ENCODE measurements at places on chromosomes 13 and 19.

DNA sequence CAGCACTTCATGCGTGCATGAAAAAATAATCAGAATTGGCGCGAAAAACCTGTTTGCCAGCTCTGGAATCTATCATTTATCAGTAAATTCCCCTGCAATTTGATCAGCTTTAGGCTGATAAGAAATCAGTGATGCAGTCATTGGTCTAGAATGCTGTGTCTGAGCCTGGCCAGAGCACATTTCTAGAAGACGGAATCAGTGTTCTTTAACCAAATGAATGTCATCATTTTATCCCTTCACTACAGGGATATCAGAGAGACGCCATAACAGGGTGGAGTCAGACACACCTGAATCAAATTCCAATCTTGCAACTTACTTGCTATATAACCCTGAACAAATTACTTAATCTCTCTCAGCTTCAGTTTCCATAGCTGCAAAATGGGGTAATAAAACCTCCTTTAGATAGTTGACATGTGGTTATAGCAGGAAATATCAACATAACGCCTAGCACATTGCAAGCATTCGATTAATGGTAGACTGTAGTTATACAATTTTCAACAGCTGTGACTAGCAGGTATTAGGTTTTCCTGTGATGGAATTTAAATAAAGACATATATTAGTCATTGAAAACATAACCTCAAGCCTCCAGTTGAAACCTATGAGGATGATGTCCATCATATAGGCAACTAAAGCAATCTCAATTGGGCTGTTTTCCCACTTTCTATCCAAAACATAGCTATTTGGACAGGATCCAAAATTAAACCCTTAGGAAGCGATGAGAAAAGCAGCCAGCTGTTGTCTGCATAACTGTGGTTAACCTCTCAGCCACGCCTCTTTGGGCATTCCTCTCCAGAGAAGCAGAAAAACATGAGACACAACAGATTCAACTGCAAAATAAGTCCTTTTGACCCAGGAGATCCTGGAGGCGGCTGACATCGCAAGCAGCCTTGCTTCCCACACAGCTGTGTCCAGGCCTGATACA lies 51.6 kb upstream of the UBL3 start:
- DNase-seq = no peak

- DNase-seq = no peak
These were observed 34.4 kb upstream of the ABCC4 start for GRCh38 chr13:95335667-95336066.

GRCh38 chr19:3692141-3693024 lies 7.9 kb downstream of the PIP5K1C start:
- peak; percentile 66 for DNase-seq

GRCh38 chr19:56474308-56474707 lies 2.8 kb downstream of the ZNF667 start:
- no peak for DNase-seq

GRCh38 chr19:8307965-8308866 lies at the start of gene CD320:
Gene CD320, minus strand, starts transcription at chr19:8308358. Its CDS starts 68 bp downstream, at chr19:8308290.
- DNase-seq = peak; percentile 87

DNA sequence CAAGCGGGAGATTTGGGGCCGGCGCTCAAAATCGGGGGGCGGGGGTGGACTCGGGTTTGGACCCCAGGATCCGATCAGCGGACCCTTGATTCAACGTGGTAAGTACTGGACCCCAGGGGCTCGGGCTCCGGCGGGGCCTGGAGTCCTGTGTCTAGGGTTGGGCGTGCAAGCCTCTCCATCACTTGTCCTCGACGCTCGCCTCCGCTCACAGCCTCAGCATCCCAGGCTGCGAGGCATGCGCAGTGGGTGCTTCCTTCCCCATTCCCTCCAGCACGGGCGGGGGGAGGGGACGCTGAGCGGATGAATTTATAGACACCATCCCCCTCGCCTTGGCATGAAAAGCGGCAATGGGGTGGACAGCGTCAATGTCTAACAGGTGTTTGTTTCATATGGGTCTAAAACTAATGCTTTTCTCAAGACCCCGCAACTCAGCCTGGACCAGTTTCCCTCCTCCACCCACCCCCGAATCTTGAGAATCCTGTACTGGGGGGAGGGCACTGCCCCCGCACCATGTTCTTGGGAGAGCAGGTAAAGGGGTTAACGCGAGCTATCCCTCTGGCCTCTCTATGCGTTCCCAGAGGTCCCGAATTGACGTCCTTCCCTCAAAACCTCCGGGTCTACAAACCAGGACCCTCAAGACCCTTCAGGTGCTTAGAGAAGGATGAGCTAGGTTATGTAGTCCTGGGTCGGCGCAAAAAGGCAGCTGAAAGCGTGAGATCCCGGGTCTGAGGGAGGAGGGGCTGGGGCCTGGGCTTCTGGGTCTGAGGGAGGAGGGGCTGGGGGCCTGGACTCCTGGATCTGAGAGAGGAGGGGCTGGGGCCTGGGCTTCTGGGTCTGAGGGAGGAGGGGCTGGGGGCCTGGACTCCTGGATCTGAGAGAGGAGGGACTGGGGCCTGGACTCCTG lies 579 bp downstream of the CPT1C start:
- DNase-seq = peak; percentile 77

DNA sequence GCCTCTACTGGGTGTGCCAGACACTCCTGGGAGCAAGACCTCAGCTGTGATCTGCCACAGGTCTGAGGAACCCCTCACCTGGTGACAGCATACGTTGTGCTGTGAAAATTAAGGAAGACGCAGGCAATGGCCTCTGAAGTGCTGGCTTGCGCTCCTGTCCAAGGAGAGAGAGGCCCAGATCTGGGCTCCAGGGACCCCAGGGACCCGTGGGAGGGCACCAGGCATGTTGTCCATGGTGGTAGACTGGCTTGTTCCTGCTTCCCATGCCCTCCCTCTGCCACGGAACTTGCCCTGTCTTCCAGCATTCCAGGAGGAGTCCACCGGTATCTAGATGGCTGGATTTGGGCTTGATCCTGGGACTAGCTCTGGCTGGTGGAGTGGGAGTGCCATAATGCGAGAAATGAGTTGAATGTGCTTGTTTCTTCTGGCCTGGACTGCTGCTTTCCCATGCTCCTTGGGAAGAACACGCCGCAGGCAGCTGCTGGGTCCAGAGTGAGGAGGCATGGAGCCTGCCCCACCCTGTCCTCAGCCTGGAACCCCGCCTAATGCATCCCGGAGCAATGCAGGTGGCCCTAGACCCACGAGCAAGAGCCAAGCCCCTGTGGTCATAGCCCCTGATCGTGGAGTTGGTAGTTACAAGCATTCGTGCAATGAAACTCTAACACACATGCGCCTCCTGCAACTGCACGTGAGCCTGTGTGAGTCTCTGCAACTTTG lies 190.2 kb downstream of the TEX29 start:
- no peak for DNase-seq

DNA sequence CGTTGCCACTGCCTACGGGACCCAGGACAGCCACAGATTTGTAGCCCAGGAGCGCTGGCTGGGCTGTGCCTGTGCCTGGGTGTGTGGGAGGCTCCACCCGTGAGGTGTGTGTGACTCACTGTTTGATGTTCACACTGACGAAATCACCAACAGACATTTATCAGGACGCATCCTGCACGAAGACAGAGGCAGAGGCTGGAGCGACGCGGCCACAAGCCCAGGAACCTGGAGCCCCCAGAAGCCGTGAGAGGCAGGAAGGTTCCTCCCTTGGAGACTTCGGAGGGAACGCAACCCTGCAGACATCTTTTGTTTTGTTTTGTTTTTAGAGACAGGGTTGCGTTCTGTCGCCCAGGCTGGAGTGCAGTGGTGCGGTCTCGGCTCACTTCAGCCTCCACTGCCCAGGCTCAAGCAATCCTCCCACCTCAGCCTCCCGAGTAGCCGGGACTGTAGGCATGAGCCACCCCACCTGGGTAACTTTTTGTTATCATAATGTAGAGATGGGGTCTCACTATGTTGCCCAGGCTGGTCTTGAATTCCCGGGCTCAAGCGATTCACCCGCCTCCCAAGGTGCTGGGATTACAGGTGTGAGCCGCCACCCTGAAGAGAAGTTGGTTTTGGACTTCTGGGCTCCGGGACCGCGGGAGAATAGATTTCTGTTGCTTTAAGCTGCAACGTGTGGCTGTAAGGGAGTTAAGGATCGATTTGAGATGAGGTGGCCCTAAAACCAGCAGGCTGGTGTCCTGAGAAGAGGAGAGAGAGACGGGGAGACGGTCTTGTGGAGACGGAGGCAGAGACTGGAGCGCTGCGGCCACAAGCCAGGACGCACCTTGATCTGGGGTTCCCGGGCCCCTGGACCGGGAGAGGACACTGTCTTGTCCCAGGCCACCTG lies 24.9 kb upstream of the WDR18 start:
- no peak for DNase-seq

- no peak for DNase-seq
These were observed 49.2 kb upstream of the PCCA start for GRCh38 chr13:100039740-100040139.

- DNase-seq = no peak
These were observed at the start of gene TLE5 for GRCh38 chr19:3062165-3063105. Gene TLE5, minus strand, starts transcription at chr19:3062495. Its CDS starts 295 bp downstream, at chr19:3062200.

GRCh38 chr13:32669030-32669646 lies 82.9 kb downstream of the PDS5B start:
- DNase-seq = no peak

DNA sequence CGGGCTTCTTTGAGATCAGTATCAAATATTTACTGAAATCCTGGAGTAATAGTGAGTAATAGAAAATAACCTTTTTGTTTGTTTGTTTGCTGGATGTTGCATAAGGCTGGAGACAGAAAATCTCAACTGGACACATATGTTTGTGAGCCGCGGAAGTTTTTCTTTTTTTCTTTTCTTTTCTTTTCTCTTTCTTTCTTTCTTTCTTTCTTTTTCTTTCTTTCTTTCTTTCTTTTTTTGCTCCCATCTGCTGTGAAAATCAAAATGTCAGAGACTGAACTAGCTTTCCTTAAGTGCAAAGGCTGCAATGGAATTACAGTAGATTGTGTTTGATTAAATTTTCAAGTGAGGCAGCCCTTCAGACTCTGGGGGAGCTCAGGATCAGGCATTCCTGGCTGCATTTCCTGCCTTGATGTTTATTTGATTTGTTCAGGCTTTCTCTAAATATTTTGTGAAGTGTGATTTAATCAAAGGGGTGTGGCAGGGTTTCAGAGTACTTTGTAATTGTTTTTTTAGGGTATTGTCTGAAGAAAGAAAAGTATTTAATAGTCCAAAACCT lies 319 bp downstream of the FRY start:
- no peak for DNase-seq

DNA sequence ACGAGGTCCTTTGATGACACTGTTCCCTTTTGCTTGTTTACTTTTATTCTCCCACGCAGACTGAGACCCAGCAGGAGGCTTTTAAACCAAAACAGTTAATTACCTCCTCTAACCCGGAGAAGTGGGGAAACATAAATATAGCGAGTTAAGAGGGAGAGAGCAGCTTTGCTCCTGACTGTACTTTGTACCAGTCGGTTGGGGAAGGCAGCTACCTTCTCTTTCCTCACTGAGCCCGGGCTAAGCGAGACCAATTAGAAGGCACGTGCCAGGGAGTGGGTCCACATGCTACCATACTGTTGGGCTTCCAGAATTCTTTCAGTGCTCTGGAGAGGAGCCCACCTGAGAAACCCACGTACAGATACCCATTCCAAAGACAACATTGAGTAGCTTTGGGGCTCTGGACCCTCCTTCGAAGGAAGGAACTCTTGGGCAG lies 124.2 kb downstream of the ZIC5 start:
- no peak for DNase-seq

DNA sequence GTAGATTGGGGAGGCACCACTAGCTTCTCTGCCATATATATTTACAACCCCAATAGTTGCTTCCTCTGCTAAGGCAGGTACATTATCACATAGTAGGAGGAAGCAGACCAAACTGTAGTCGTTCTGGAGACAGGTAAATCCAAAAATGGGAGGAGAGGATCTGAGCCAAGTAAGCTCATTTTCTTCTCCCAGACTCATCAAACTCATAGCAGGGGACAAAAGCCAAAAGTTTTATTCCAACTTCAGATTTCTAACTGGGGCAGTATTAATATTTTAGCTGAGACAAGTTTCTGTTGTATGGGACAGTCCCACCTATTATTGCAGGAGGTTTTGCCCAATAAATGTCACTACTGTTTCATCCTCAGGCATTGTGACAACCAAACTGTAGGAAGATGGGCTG lies 7.8 kb upstream of the IGSF23 start:
- DNase-seq = no peak

DNA sequence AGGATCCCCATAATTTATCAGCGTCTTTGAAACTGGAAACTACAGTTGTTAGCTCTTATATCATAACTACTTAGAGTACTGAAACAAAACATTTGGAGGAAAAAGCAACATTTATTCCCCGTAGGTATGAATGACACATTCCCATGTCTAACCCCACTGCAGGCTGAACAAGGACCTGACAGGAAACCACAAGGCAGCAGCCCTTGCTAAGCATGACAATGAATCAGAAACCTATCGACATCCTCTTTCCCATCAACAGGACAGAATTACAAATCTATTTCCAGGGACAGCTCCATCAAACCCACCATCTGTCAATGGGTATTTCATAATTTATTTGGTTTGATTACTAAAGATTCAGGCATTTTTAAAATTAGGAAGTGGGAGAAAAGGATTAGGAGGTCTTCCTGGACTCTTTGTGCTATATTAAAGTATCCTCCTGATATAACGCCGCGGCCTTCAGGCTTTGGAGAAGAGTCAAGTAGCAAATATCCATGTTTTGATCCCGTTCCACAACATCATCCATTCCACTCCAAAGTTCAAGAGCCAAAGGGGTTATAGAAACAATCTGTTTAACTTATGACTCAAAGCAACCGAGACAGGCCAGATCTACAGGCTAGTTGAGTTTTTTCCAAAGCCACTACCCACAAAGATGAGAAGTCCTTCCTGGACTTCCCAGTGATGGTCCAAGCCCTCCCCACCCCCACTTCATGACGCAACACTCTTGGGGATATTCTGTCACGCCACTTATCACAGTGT lies 51.1 kb downstream of the FAM216B start:
- DNase-seq = no peak

GRCh38 chr13:102968572-102969228 lies 97.5 kb downstream of the SLC10A2 start:
- DNase-seq = no peak

- DNase-seq = peak; percentile 74
These were observed 21.9 kb downstream of the ATP11A start for GRCh38 chr13:112711528-112712265.

DNA sequence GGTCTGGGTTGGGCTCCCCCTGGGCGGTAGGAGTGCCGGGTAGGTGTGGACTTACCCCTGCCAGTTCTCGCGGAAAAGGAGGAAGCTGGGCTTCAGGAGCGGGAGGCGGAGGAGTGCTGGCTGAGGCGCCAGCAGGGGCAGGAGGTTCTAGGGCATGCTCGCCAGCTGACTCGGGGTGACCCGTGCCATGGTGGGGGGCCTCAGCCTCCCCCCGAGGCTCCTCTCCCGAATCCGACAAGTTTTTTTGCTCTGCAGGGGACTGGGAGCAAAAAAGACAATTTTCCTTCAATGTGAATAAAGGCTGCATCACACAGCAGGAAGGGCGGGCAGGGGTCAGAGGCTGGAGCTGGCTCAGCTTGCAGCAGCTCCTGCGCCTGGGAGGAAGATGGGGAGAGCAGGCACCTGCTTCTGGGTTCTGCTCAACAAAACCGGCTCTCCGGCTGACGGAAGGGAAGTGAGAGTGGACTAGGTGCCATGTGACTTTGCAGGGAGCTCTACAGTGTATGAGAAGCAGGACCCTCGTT lies 26.5 kb downstream of the RANBP3 start:
- DNase-seq = peak; percentile 33

GRCh38 chr13:40026174-40026585 lies 370.7 kb downstream of the COG6 start:
- no peak for DNase-seq

GRCh38 chr19:47284324-47284899 lies 9.7 kb downstream of the INAFM1 start:
- no peak for DNase-seq
